Activated B cell treated with CpG ODN at 0.5 μM for 24 hours (primary cell): ENCODE measurements at places on chromosomes 3 and 15.

GRCh38 chr15:36529296-36530011, 50.0 kb upstream of the CDIN1 start:
- DNase-seq = no peak

DNA sequence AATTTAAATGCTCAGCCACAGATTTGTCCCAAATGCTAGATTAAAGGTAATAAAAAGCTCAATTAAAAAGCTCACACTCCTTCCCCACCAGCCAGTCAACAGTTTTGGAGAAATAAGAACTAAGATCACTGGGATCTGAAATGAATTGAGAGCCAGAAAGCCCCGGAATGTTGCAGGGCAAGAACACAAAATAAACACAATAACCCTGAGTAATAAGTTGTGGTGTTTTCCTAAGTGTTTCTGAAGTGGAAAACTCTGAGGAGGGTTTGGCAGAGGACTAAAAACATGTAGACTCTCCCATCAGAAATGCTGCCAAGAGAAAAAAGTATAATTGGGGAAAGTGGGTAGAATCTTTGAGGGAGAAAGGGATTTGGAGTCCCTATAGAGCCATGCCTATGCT, 127.8 kb downstream of the ABI3BP start:
- no peak for DNase-seq

DNA sequence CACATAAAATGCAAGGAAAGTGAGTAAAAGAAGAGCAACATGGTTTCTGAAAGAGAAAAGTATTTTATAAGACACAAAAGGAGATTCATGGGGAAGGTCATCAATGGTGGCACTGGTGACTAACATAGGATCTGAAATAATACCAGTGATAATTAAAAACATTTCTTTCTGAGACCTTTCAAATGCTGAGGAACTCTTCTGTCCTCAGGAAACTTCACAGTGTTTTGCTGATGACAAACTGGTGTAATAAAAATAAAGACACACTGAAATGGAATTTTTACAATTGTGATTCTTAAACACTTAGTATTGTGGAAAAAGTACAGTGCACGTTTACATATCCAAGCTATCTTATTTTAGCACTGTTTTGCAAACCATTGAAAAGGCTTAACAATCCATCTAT, 80.4 kb upstream of the ZBTB20 start:
- DNase-seq = no peak

GRCh38 chr3:112382543-112383160, 49.7 kb downstream of the CD200 start:
- no peak for DNase-seq

DNA sequence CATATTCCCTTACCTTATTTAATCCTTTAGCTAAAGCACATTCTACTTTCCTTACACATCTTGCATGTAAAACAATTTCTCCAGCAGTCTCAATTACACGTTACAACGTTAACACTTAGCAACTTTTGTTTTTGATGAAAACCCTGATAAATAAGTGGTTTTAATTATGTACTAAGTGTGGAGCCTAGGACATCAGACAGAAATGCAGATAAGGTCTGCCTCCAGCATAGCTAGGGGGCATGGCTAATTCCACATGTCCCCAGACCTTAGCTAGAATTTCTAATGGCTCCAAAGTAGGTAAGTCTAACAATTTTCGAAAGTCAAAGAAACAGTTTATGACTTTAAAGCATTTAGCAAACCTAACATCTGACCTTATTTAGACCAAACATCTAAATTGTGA, 77.4 kb upstream of the TERB2 start:
- no peak for DNase-seq

DNA sequence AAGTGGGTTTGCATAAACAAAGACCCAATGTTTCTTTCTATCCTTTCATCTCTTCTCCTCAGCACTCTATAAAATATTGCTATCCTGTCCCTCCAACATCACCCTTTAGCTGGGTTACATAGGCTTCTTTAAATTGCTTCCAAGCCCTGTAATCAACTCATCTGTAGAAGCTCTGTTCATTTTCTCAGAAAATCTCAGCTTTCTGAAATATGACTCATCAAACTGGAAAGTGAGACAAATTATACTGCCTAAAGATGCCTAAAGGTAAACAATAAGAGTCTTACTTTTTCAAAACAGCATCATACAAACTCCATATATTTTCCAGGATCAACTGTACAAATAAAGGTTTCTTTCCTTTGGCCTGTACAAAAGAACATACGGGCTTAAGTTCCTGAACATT, 33.8 kb downstream of the EFL1 start:
- no peak for DNase-seq

DNA sequence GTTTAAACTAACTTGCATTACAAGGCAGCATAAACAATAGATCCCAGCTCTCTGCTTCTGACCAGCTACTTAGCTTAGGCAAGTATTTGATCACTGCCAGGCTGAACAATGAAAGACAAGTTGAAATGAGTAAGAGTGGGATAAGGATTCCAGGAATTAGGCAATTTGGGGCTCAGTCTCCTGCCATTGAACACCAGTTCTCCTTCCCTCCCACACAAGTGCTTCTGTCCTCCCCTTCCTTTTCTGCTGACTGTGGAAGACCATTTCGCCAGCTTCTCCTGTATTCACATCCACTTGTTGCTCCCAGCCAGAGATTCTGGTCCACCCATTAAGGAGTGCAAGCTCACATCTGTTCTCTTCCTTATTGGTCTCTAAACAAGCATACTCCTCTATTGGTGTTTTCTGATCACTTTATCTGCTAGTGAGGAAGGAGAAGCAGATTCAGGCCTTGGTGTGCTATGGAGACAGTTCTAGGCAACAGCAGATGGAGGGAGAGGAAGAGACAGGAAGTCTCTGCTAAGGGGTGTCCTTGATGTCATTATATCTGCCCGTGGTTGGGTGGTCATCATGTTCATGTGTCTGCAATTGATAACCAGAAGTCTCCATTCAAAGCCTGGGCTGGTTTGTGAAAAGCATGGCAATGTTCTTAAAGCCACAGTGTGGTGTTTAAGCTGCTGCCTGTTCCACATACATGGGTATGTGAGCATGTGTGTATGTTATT, 121.5 kb downstream of the PLCL2 start:
- no peak for DNase-seq

DNA sequence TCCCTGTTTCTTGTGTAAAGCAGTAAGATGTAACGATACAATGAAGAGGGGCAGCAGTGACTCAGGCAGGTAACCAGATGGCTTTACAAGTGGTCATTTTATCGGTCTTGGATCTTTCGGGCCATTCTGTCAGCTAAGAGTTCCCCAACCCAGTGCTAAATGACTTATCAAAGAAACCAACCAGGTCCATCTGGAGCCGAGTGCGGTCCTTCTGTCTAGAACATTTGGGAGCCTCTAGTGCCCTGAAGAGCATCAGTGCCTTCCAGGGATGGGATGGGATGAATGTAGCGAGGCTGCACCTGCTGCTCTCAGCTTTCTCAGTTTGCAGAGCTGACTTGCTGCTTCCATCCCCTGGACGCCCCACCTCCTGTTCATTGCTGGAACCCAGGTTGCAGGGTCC, 131.7 kb upstream of the AGBL1 start:
- DNase-seq = no peak

DNA sequence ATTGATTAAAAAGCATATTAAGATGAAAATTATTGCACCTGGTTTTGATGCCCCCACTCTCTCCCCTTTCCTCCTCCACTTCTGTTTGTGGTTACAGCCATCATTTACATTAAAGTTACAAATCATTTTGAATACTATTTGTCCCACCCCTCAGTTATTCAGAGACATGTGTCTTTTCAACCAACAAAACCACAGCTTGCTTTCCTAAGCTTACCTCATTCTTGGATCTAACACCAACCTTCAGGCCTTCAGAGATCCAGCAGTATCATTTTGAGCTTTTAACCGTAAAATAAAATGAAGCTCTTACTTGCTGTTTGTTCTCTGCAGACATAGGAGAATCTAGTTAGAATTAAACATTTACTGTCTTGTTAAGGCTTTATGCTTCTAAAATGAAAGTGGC, 4.7 kb downstream of the PXYLP1 start:
- DNase-seq = no peak

GRCh38 chr3:82643948-82644347, 882.5 kb upstream of the GBE1 start:
- no peak for DNase-seq

DNA sequence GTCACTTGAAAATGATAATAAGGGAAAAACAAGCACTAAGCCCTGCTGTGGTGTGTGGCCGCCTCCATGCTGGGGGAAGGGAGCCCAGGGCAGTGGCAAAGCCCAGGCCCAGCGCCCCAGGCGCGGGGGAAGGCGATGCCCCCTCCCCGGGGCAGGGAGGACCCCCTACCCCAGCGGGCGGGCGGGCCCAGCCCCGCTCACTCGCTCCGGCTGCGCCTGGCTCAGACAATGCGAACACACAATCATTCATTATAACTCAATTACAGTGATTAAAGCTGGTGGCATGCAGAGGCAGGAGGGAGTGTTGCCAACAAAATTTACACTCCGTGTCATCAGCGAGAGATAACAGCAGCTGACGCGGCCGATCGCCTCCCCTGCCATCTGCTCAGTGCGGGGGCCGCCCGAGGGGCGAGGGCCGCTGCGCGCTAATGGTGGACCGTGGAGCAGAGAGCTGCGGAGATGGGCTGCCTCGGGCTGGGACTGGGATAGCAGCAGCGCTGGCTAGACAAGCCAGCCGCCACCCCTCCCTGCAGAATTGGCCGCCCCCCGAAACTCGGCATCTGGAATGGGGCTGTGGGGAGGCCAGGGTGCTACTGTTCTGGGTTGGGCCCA, 64.1 kb downstream of the TLE3 start:
- DNase-seq = no peak

- DNase-seq = no peak
Measured at GRCh38 chr3:102474207-102474606, 39.4 kb downstream of the ZPLD1 start.

DNA sequence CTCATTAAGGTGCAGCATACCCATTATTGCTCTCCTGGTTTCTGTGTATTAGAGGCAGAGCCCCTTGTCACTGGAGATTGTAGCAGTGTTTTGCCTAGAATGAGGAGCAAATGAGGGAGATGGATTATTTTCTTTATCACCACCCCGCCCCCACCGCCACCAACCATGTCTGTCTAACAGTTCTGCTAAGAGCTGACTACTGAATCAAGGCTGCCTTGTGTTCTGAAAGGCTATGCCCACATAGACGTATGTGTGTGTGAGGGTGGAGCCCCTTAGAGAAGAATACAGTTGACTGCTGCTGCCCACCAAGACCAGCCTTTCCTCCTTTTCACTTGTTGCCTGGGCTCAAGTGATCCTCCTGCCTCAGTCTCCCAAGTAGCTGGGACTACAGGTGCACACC, 47.4 kb downstream of the RAD54L2 start:
- no peak for DNase-seq

- DNase-seq = no peak
Measured at GRCh38 chr3:73096169-73096568, 34.7 kb downstream of the EBLN2 start.

- no peak for DNase-seq
Measured at GRCh38 chr15:39888809-39889208, 31.3 kb downstream of the GPR176 start.

DNA sequence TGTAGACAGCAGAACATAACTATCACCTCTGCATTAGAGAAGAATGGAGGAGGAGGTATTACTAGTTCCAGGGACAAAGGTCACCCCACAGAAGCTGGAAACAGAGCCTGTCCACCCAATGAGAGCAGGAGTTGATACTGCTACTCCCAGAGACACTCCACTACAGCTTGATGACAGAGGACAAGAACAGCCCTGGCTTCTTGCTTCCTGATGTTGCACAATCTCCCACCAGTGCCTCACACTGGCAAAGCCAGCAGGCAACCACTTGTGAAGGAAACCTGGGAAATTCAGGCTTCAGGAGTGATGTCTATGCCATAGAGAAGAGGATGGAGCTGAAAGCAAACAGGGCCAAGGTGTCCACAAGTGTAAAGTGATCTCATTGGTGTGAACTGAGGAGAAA, 78.0 kb upstream of the POU1F1 start:
- no peak for DNase-seq

- DNase-seq = no peak
Measured at GRCh38 chr15:100338971-100339444, 2.8 kb downstream of the ADAMTS17 start.

DNA sequence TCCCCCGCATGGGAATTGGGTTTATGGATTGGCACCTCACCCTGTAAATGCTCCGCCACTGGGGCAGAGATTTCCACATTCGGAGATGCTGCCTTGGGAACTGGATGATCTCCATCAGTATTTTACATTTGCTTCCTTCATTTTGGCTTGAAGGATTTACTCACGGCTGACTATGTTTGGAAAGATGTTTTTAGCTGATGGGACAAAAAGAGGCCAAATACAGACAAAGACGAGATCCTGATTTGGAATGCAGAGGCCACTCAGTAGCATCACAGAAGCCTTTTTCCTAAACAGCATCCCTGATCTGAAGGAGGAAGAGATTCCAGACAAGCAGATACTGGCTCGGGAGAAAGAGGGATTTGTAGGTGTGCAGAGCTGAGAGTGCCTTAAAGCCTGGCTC, 76.9 kb downstream of the MESD start:
- no peak for DNase-seq

DNA sequence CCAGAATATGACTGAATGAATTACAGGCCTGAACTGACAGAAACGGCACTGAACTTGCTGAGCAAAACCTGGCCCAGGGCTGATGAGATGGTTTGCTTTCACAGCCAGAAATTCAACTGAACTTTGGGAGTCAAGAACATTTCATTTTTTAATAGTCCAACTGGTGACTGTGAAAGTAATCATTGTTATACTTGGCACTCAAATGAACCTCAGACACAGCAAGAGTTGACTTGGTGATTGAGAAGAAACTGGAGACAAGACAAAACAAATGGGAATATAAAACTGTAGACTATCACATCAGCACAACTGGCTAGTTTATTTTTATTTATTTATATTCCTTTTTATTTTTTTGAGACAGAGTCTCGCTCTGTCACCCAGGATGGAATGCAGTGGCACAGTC, 858.9 kb upstream of the CFAP20DC start:
- DNase-seq = no peak

DNA sequence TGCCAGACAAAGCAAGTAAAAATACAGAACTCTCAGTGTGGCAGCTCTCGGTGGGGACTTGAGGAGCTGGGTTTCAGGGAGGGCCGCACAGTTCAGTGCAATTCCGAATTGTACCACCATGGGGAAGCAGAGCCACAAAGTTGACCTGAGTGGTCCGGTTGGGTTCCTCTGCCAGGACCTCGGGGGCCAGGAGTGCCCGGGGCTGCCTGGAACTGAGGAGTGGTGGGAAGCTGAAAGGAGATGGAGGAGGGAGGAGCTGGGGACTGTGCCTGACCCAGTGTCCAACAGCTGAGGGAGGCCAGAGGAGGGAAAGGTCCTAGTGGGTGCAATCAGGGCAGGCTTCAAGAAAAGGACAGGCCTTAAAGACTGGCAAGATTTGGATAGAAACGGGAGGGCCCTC, 32.2 kb upstream of the TRH start:
- DNase-seq = peak; percentile 24

DNA sequence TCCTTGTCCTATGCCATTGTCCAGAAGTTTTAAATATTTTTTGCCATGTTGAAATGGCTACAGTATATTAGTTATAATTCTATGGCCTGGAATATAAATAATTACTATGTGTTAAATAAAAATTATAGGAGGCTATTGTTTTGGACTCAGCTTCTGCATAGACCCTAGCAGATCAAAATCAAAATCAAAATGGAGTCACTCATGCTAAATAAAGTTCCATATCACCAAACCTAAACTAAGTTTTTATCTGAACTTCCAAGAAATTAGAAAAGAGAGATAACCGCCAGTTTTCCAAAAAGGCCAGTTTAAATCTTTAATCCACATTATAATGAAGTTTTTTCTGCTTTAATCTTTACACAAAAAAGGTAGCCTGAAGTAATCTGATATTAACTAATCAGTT, 227.8 kb upstream of the P2RY1 start:
- DNase-seq = no peak
